ENCODE measurements at places on chromosomes 5 and 9. TPM values are rescaled to one million over a fixed set of nuclear protein-coding genes. Genes with fewer than 3 reads are reported as not detected.

DNA sequence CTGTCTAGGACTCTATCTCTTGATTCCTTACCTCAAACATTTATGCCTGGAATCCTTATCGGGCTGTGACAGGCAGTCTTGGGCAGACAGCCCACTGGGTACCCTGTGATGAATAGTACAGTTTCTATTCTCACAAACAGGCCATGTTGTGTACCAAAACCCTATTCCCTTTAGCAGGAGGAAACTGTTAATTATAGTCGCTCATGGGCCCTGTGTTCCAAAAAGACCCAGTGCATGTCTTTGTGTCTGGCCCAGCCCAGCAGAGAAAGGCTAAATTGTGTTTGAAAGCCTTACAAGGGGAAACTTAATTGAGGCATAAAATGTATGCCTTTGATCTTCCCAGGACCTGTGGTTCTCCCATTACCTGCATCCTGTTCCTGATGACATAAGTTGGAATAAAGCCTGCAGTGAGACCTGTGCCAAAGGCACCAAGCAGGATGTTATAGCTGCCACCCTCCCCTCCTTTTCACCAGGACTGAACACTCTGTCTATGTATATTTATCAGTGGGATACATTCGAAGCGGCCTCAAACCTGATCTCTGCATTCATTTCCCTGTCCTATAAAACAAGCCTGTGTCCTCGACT, 43.3 kb downstream of the TLR4 start:
- H3K4me1 ChIP-seq, result no peaks in the 10 kb centered on the region
- H3K36me3 ChIP-seq, result no peaks in the 10 kb centered on the region
- no peak overlapping the region for H3K4me3 ChIP-seq
- no peak for DNase-seq
- H3K27me3 ChIP-seq, result no peaks in the 10 kb centered on the region

GRCh38 chr9:18331310-18331684, 142.7 kb upstream of the ADAMTSL1 start:
- no peaks in the 10 kb centered on the region for H3K27me3 ChIP-seq
- no peak overlapping the region for H3K4me3 ChIP-seq
- H3K4me1 ChIP-seq, result peaks cover 6% of the 10 kb centered on the region
- H3K27ac ChIP-seq, result no peak overlapping the region

GRCh38 chr5:82419559-82420332, 141.6 kb upstream of the RPS23 start:
- no peak overlapping the region for H3K4me3 ChIP-seq
- no peak overlapping the region for H3K27ac ChIP-seq
- H3K27me3 ChIP-seq, result no peaks in the 10 kb centered on the region
- H3K36me3 ChIP-seq, result no peaks in the 10 kb centered on the region
- peaks cover 8% of the 10 kb centered on the region for H3K4me1 ChIP-seq

- H3K36me3 ChIP-seq, result peaks cover 18% of the 10 kb centered on the region
- no peak for DNase-seq
- H3K27ac ChIP-seq, result no peak overlapping the region
- no peak overlapping the region for H3K4me3 ChIP-seq
- no peaks in the 10 kb centered on the region for H3K27me3 ChIP-seq
- peaks cover 5% of the 10 kb centered on the region for H3K4me1 ChIP-seq
Measured at GRCh38 chr9:112421771-112422222, 41.9 kb downstream of the HSDL2 start.

- H3K27me3 ChIP-seq, result no peaks in the 10 kb centered on the region
- H3K27ac ChIP-seq, result no peak overlapping the region
- no peak overlapping the region for H3K4me3 ChIP-seq
- H3K36me3 ChIP-seq, result no peaks in the 10 kb centered on the region
Measured at GRCh38 chr5:146675636-146676035, 159.6 kb upstream of the GPR151 start.

DNA sequence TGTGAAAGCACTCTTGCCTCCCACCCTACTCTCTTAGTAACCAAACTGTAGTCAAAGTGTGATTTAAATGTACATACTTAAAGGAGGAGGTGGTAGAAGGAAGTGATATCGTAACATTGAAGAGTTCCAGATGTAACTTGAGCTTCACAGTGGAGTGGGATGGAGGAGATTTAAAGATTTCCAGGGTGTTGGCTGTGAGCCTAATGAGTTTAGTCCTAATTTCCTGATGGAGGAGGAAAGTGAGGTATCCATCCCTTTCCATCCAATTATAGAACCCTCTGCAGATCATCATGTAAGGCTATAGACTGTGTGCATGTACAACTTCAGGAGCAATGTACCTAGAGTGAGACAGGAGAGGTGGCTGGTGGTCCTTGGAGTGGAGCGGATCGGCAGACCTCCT, 1163.9 kb upstream of the SEMA6A start:
- H3K4me3 ChIP-seq, result no peak overlapping the region
- no peaks in the 10 kb centered on the region for H3K4me1 ChIP-seq
- no peaks in the 10 kb centered on the region for H3K36me3 ChIP-seq

DNA sequence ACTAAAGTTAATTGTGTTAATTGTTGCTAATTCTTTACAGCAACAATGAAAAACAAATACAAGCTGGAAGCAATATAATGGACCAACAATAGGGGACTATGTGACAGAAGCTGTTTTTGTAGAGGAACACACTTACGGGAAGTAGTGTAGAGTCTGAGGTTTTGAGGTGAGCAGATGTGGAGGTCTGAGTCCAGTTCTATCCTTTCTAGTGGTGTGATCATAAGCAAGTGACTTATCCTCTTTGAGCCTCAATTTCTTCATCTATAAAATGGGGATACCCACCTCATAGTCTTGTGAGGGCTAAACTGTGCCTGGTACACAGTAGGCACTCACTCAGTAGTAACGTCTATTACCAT, 28.3 kb downstream of the ALG2 start:
- H3K36me3 ChIP-seq, result no peaks in the 10 kb centered on the region
- H3K4me3 ChIP-seq, result no peak overlapping the region
- H3K27ac ChIP-seq, result no peak overlapping the region

DNA sequence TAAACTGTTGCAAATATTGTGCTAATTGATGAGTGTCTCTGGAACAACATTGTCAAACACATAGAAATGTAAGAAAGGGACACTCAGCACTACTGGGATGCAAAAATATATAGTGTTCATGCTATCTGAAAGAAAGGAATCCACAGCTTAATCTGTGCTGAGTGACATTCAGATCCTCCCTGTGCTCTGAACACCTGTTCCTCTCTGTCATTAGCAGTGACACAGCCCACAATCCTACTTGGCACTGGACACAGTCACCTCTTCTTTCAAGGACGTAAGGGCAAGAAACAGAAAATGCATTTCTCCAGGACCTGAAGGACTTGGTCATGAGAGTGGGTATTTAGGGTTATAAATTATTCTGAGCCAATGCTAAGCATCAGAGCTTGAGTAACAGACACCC, 121.4 kb upstream of the SV2C start:
- H3K27ac ChIP-seq, result no peak overlapping the region
- no peak overlapping the region for H3K4me3 ChIP-seq
- H3K4me1 ChIP-seq, result no peaks in the 10 kb centered on the region
- no peaks in the 10 kb centered on the region for H3K36me3 ChIP-seq

GRCh38 chr9:131650254-131650653, 89.6 kb downstream of the RAPGEF1 start:
- H3K4me3 ChIP-seq, result no peak overlapping the region
- H3K36me3 ChIP-seq, result no peaks in the 10 kb centered on the region
- peak; percentile 84 for DNase-seq
- H3K27ac ChIP-seq, result no peak overlapping the region
- H3K27me3 ChIP-seq, result no peaks in the 10 kb centered on the region

DNA sequence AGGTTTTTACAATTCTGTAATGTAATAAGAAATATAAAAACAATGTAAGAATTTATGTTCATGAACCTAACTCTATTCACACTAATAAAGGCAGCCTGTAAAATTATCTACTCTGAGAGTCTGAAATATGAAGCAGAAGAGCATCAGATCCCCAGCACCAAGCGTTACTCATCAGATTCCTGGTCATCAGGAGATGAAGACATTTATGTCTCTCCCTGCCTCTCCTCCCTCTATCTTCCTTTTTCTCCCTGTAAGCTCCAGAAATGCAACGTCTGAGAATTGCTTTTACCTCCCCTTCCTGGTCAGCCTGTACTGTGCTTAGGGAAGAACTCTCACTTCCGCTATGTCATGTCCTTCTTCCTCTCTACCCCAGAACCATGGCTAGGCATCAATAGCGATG, 114.4 kb upstream of the SLIT3 start:
- no peak overlapping the region for H3K27ac ChIP-seq
- no peak overlapping the region for H3K4me3 ChIP-seq
- H3K4me1 ChIP-seq, result peaks cover 4% of the 10 kb centered on the region
- H3K27me3 ChIP-seq, result no peaks in the 10 kb centered on the region

DNA sequence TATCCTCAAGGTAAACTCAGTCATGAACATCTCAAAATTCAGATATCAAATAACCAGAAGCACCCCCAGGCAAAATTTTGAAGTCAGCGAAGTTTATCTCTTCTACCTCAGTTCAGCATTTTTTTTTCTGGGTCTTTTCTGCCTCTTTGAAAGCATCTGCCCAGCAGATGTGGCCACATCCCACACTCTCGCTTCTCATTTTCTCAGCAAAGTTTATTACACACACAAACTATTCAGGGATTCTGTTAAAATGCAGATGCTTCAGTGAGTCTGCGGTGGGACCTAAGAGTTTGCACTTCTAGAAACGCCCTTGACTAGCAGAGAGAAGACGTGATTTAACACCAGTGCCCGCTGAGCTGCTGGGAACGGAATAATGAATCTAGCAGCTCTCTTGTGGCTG, 19.3 kb downstream of the RASEF start:
- H3K27me3 ChIP-seq, result no peaks in the 10 kb centered on the region
- H3K4me3 ChIP-seq, result no peak overlapping the region
- H3K27ac ChIP-seq, result no peak overlapping the region
- H3K36me3 ChIP-seq, result no peaks in the 10 kb centered on the region
- no peak for DNase-seq

DNA sequence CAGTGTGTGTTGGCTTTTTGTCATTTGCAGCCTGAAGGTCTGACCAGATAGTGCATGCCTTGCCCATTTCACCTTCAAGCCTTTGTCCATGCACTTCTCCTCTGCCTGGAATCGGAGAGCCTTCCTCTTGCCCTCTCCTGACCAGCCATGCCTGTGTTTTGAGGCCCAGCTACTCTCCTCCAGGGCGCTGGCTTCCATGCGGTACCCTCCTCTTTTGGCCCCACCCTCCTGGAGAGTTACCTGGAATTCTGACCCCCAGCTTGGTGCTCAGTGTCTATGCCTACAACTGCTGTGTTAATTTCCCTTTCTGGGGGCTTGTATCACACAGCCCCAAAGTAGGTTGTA, 52.5 kb downstream of the CXXC5 start:
- H3K27me3 ChIP-seq, result no peaks in the 10 kb centered on the region
- no peak overlapping the region for H3K27ac ChIP-seq
- peaks cover 30% of the 10 kb centered on the region for H3K4me1 ChIP-seq
- no peaks in the 10 kb centered on the region for H3K36me3 ChIP-seq
- DNase-seq, result no peak
- H3K4me3 ChIP-seq, result no peak overlapping the region

DNA sequence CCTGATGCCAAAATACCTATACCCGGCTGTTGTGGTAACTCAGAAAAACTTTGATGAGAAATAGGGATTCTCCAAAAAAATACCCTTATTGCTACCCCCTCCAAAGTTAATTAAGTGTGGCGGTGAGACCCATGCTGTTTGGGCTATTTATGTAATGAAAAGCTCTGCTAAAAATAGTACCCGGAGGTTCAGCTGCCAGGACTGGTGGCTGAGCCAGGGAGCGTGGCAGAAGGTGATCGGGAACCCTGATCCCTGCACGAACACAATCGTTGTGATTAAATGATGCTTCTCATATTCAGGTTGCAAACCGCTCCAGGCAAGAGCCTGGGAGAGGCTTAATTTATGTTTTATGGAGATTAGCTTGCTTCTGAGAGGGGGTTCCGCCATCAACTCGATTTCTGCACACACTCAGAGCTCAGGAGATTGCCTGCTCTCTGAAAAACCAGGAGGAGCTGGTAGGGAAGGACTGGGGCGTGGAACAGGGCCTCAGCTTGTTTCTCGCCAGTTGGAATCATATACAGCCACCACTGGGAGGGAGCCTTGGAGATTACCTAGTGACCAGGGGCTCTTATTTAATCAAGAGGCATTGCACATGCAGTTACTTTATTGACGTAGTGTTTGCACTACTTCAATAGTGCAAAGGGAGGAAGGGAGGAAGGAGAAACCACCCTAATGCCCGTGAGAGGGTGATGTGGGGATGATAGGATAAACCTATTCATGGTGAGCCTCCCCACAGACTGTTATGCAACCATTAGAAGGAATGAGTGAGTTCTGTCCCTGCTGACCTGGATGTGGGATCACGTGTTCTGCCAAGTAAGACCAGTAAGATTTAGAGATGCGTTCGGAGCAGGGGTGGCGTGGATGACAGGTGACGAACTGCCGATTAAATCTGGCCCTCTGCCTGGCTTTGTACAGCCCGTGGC, 23.4 kb downstream of the HRH2 start:
- H3K27me3 ChIP-seq, result no peaks in the 10 kb centered on the region
- no peak overlapping the region for H3K4me3 ChIP-seq
- no peaks in the 10 kb centered on the region for H3K36me3 ChIP-seq
- no peaks in the 10 kb centered on the region for H3K4me1 ChIP-seq
- H3K27ac ChIP-seq, result no peak overlapping the region

DNA sequence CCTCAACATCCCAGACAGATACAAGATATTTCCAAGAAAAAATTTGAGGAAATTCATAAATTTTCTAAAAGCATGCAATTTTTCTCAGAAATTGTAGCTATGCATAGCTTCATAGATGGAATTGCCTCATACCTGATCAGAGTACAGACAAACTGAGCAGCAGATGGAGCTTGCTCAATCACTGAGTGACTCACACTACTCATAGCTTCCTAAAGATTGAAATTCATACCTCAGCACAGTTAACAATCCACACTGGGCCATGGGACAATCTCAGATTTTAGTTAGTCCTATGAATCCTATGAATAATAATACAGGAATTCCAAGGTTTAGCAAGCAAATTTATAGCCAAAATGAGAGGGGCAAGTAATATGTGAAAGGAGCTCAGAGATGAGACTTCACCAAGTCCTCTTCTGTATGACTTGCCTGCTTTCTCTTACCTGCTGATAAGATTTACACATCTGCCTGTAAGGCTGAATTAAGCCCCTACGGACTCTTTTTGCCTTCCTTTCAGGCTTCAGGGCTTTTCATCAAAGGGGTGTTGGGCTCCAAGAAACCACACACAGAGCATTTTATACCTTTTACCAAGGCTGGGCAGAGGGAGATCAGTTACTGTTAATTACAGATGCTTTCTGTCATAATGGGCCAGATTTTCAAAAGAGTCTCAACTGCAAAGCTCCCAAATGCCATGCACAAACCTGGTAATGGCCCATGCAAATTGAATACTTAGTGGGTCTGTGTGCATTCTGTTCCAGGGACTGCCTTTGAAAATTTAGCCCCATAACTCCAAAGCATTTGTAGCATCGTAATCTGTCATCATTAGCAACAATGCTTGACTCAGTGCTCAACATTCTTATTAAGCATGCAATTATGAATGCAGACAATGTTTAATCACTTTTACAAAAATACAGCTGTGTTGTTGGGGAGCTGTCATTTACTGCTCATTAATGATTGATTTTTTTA, 439.3 kb downstream of the DTWD2 start:
- H3K4me3 ChIP-seq, result no peak overlapping the region
- H3K4me1 ChIP-seq, result no peaks in the 10 kb centered on the region
- H3K36me3 ChIP-seq, result no peaks in the 10 kb centered on the region
- H3K27me3 ChIP-seq, result no peaks in the 10 kb centered on the region
- no peak for DNase-seq

- H3K27ac ChIP-seq, result no peak overlapping the region
- H3K36me3 ChIP-seq, result no peaks in the 10 kb centered on the region
- DNase-seq, result no peak
- no peaks in the 10 kb centered on the region for H3K27me3 ChIP-seq
- no peak overlapping the region for H3K4me3 ChIP-seq
Measured at GRCh38 chr5:76799588-76799987, 19.2 kb upstream of the F2RL1 start.

CNTNAP3B gene
- total RNA-seq, result 6.5 TPM

Data from adrenal gland (tissue), 19 donors.